ENCODE measurements at places on chromosomes 4 and X.
A peak's percentile ranks its signal among the peaks of the same experiment; 100 is the strongest.

GRCh38 chrX:121781991-121782390 is 734.6 kb downstream of the GLUD2 start:
- DNase-seq, result no peak

- no peak for DNase-seq
Measured at GRCh38 chrX:134695999-134696398, 37.7 kb upstream of the PLAC1 start.

GRCh38 chr4:94181815-94182214 is 25.9 kb upstream of the SMARCAD1 start:
- no peak for DNase-seq

DNA sequence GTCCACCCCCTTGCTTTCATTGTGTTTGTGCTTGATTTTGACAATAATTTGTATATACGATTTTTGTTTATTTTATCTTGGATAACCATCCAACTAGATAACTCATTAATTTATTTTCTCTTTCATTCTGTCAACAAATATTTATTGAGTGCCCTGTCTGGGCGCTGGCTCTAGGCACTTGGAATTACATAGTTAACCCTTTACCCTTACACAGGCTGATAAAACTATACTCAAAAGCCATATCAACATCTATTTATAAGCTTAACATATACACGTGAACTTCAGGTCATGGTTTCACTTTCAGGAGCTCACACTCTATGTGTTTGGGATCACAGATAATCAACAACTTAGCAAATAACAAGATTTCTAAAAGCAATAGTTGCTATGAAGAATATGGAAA is 226.3 kb upstream of the PPARGC1A start:
- DNase-seq, result no peak

GRCh38 chrX:135484641-135485289 is 35.7 kb upstream of the INTS6L start:
- DNase-seq, result peak; percentile 26

GRCh38 chr4:9832640-9833039 is 51.2 kb downstream of the DRD5 start:
- DNase-seq, result no peak

GRCh38 chr4:123455360-123455759 is 58.8 kb downstream of the SPRY1 start:
- no peak for DNase-seq

- DNase-seq, result peak; percentile 20
Measured at GRCh38 chrX:81336455-81337152, 134.7 kb downstream of the SH3BGRL start.

- no peak for DNase-seq
Measured at GRCh38 chr4:144788469-144788868, 142.5 kb downstream of the HHIP start.

DNA sequence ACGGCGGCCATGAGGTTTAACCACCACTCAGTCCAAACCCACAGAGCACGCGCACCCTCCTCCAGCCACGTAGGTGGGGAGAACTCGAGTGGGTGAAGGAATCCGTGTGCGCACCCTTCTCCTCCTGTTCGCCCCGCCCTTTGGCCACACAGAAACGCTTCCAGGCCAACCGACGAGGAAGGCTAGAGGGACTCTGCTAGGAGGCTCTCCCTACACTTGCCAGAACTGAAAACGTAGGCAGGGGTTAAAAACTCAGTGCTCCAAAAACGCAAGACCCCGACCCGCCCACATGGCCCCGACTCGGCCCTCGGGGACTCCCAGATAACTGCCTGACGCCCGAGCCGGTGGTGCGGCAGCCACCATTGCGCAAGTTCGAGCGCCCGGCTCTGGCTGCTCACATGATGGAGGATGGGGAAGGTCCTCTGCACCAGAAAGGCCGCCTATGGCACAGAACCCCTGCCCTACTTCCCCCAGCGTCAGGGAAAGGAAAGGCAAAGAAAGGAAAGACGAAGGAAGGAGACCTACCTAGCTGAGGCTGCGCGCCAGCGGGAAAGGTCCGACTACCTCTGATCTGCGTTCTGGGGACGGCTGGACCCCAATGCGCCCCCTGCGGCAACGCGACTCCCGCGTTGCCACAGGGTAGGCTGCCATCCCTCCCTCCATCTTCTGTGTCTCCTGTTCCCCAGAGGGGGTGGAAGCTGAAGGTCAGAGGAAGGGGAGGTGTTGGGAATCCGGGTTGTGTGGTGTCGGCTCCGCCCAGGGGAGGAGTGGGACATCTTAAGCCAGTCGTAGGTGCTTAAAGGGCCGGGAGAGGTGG is 201.9 kb upstream of the AGTR2 start:
- peak; percentile 96 for DNase-seq

DNA sequence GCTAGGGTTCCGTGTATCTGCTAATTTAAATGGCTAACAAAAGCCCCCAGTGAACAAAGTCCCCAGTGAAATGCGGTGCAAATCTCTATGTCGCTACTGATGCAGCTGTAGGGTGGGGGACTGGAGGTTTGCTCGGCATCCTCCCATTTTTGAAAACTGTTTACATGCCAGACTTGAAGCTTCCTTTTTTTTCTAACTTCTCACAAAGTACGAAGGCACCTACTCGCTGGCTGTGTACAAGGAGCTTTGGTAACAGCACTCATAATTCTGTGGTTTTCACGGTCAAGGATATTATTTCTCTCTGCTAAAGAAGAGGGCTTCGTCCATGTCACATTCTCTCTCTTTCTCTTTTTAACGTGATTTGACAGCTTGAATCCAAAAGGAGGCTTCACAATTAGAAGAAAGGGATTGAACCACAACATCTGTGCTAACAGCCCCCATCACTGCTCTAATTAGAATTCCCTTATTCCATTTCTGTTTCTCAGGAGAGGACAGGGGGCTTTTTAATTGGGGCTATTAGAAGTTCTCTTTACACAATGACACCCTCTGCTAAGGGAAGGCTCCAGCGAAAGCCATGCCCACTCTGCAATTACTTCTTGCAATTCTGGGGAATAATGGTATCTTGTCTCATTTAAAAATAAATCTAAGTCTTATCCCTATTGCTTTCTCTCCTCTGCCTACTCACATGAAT is 46.7 kb downstream of the TMEM156 start:
- no peak for DNase-seq

- peak; percentile 35 for DNase-seq
Measured at GRCh38 chr4:127997534-127998388, 32.6 kb downstream of the ABHD18 start.

- no peak for DNase-seq
Measured at GRCh38 chrX:96824166-96824565, 59.5 kb upstream of the RPA4 start.

GRCh38 chr4:2811830-2812611 is 19.1 kb downstream of the SH3BP2 start:
- peak; percentile 76 for DNase-seq

GRCh38 chr4:139978692-139979091 is 175.3 kb downstream of the MAML3 start:
- no peak for DNase-seq

- peak; percentile 31 for DNase-seq
Measured at GRCh38 chr4:130336585-130337217, 1240.7 kb downstream of the C4orf33 start.

- no peak for DNase-seq
Measured at GRCh38 chr4:87009095-87009648, 74.4 kb downstream of the AFF1 start.

- no peak for DNase-seq
Measured at GRCh38 chrX:97189668-97190067, 306.0 kb downstream of the RPA4 start.

- DNase-seq, result no peak
Measured at GRCh38 chrX:119389214-119389613, 9.9 kb upstream of the SLC25A43 start.

DNA sequence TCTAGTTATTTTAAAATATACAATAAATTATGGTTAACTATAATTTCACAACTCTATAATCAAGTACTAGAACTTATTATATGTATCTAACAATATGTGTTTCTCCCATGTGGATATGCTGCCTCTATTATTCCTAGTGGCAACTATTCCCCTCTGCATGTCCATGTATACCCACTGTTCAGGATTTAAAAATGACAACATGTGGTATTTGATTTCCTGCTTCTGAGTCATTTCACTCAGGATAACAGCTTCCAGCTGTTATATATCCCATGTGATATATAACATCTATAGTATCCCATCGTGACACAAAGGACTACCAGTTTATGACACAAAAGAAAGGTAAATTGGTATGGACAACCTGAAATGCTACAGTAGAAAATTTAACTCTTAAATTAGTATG is 167.4 kb upstream of the TACR3 start:
- no peak for DNase-seq

DNA sequence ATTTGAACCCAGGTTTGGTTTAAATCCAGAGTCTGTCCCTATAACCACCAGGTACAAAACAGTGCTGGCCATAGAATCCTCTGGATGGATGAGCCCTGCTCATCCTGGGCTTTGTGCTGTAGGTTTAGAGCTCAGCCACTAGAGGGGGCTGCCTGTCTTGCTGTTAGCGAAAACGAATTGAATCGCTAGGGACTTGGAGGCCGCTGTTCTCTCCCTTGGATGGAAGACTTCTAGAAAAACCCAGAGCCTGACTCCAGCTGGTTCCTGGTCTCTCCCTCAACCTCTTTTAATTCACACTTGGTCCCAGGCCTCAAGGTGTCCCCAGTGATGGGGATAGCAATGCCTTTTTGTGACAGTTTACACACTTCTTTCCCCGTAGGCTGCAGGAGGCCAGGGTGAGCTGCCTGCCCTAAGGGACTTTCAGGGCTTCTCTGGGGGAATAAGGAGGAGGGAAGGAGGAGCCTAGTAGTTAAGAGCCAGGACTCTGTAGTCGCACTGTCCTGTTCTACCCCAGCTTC is 8.7 kb downstream of the RIPPLY1 start:
- peak; percentile 79 for DNase-seq

GRCh38 chrX:106932492-106932923 is 12.3 kb downstream of the CLDN2 start:
- no peak for DNase-seq

DNA sequence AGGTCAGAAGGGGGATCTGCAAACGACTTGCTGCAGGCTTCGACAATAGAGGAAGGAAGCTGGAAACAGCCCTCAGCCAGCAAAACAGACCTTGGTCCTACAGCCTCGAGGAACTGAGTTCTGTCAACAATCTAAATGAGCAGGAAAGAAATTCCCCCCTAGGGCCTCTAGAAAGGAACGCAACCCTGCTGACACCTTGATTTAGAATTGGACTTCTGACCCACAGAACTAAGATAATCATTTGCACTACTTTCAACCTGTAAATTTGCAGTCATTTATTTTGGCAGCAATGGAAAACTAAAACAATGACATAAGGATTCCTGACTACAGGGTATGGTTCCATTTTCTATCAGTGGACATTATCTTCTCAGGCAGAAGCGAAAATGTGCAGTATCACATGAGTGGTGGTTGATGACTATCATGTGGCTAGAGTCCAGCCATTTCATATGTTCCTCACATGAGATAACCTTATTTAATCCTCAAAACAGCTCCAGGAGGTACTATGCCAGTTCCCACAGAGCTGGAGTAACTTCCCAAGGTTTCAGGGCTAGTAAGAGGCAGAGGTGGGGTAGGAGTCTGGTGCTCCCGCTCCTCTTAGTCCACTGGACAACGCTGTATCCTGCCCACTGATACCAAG is 61.6 kb downstream of the SAT1 start:
- DNase-seq, result peak; percentile 23

DNA sequence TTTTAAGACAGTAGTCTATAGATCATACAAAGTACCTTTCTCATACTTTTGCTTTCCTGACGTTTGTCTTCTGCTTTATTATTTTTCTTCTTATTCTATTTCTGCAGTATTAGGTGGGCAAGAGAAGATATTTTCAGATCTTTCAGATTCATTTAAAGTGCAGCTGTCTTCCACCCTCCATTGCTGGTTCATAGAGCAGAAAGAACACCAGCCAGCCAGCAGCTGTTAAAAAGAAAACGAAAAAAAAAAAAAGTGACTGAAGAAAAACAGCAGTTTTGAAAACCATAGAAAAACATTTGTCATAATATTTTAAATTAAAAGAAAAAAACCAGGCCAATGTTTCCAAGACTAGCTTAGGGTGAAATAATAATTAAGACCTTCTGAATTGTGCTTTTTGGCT is 42.9 kb downstream of the SMAD1 start:
- no peak for DNase-seq

DNA sequence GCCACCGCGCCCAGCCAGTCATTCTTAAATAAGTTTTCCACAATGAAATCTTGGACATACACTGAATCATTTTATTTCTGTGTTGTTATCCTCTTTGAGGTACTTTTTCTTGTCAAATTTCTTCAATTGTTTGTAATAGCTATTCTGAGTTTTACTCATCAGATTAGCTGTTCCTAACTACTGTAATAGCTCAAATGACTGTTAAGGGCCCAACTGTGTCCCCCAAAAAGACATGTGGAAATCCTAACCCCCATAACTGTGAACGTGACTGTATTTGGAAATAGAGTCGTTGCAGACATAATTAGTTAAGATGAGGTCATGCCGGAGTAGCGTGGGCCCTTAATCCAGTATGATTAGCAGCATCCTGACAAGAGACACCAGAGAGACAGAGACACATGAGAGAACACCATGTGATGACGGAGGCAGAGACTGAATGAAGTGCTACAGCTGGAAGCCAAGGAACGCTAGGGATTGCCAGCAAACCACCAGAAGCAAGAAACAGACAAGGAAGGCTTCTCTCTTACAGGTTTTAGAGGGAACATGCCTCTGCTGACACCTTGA is 22.9 kb downstream of the ACOT9 start:
- no peak for DNase-seq

DNA sequence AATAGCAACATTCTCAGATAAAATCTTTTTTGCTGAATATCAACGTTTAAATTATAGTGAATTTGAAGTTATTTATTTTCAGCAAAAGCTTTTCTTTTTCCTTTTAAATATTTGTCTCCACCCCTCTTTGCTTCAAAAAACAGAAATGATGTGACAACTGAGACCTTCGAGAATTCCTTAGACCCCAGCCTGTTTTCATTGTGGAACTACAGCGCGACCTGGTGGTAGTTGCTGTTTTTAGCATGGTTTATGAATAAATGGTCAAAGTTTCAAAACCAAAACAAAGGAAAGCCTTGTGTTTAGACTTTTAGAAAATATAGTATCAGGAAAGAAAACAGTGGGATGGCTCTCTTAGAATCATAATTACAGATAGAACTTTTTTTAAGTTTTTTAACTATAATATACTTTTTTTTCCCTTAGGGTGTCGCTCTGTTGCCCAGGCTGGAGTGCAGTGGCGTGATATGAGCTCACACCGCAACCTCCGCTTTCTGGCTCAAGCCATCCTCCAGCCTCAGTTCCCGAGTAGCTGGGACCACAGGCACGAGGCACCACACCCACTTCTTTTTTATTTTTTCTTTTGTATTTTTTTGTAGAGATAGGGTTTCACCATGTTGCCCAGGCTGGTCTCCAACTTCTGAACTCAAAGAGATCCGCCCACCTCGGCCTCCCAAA is 26.8 kb upstream of the TMEM184C start:
- peak; percentile 75 for DNase-seq

DNA sequence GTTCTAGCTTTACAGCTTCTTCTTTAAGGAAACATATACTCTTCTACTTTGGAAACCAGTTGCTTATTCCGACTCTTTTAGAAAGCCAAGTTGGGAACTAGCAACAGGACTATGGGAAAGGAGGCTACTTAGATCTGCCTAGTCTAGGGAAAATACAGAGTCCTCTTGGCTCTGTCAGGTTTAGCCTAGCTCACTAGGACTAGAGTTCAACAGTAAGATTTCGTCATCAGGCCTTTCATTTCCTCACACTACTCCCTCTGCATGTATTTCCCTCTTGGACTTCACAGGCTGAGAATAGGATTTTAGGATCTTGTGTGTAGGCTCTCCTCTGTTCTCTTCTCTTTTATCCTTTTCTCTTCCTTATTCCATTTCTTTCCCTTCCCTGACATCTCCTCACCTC is 409.8 kb downstream of the AR start:
- no peak for DNase-seq

All from mesendoderm (in vitro differentiated cells).